Thoracic aorta (tissue), 2 donors: ENCODE measurements at places on chromosomes 6 and 20.

DNA sequence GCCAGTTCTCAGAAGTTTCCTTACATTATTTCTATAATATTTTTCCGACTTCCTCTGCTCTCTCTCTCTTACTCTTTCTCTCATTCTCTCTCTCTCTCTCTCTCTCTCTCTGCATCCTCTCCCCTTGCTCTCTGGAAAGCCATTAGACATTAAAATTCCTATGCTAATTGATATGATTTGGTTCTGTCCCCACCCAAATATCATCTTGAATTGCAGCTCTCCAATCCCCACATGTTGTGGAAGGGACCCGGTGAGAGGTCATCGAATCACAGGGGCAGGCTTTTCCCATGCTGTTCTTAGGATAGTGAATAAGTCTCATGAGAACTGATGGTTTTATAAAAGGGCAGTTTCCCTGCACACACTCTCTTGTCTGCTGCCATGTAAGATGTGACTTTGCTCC, 74.1 kb downstream of the ADAT2 start:
- no peak for DNase-seq

DNA sequence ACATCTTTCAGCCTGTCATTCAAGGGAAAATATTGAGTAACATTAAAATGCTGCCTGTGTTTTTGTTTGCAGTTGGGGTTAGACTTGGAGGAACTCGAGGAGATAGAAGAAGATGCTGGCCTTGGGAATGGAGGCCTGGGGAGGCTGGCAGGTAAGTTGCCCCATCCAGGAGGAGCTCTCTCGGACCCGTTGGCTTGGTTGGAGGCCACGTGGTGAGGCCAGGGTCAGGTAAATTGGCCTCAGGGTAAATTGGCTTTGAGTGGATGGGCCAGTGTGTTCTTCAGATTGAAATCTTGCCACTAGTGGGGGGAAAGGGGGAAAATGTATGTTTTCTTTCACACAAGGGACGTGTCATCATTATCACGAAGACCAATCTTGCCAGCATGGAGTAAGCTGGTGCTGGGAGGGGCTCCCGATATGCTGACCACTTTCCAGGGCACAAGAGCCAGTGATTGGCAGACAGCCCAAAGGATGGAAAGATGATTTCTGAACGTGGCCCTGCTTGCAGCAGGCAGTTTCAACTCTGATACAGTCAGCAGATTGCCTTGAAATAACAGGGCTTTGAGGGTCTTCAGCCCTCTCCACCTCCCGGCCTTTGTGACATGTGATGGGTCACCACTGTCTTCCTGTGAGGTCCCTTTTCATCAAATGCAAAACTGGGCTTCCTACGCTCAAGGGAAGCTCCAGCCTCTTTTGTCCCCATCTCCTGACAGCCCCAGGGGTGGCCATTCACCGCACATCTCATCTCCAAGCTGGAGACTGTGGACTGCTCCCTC, 21.4 kb downstream of the PYGB start:
- DNase-seq: no peak

DNA sequence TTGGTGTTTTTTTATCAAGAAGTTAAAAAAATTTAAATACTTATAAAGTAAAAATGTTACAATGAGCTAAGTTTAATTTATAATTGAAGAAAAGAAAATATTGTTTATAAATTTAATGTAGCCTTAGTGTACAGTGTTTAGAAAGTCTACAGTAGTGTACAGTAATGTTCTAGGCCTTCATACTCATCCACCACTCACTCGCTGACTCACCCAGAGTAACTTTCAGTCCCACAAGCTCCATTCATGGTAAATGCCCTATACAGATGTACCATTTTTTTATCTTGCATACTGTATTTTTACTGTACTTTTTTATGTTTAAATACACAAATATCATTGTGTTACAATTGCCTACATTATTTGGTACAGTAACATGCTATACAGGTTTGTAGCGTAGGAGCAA, 26.0 kb downstream of the HTR1E start:
- no peak for DNase-seq

- no peak for DNase-seq
Measured at GRCh38 chr6:154773610-154774089, 40.4 kb downstream of the SCAF8 start.

DNA sequence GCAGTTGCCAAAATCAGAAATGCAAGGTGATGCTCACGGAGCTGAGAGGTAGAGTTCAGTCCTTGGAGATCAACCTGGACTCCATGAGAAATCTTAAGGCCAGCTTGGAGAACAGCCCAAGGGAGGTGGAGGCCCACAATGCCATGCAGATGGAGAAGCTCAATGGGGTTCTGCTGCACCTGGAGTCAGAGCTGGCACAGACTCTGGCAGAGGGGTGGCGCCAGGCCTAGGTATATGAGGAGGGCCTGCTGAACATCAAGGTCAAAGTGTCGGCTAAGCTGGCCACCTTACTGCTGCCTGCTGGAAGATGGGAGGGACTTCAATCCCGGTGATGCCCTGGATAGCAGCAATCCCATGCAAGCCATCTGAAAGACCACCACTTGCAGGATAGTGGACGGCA, 23.9 kb upstream of the FUT9 start:
- no peak for DNase-seq

DNA sequence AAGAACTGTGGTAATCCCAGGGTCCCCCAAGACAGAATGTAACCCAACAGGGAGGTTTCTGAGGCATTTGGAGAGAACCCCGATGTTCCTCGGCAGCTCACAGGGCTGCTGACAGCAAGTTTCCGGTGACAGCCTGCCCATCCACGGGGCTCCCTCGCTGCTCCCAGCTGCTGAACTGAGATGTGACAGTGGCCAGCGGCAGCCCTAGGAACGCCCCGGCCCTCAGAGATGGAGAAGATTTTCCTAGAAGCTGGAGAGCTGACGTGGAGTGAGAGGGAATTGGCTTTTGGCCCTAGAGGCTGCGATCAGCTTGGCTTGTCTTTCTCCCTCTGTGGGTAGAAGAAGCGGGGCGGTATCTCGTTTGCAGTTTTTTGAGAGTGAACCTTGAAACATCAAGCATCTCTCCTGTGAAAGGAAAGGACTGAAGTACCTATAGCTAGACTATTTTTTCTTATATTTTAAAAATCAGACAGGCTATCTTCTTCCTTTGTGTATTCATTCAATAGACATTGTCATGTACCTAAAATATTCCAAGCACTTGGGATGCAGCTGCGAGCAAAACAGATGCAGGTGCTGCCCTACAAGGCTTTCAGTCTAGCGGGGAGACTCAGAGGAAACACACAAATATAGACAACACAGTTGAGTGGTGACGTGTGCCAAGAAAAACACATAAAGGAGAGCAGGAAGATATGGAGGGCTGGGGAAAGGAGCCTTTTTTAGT, 28.4 kb upstream of the NFATC2 start:
- no peak for DNase-seq

DNA sequence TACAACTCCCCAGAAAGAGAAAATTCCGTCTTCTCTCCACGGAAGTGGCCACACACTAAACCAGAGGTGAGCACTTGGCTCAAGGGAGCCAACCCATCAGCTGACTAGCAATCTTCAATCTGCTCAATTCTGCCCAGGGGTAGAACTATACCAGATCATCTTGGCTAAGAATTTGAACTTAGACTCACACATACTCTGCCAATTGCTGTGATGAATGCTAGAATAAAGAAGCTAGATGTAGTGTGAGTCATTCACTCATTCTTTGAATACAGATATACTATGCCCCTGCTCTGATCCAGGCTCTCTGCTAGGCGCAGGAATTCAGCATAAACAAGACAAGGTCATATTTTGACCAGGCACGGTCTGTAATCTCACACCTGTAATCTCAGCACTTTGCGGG, 147.9 kb upstream of the SHLD1 start:
- no peak for DNase-seq

GRCh38 chr6:106120006-106120405, 33.9 kb downstream of the PRDM1 start:
- DNase-seq: no peak

GRCh38 chr6:31775633-31776484, 1.3 kb downstream of the VWA7 start:
- no peak for DNase-seq
